C1 segment of cervical spinal cord (tissue), 14 donors: ENCODE measurements at places on chromosomes 7 and 10.

- no peak for DNase-seq
Measured at GRCh38 chr7:141128931-141129330, 55.1 kb downstream of the TMEM178B start.

- no peak for DNase-seq
Measured at GRCh38 chr10:113241599-113242360, 291.7 kb downstream of the TCF7L2 start.

DNA sequence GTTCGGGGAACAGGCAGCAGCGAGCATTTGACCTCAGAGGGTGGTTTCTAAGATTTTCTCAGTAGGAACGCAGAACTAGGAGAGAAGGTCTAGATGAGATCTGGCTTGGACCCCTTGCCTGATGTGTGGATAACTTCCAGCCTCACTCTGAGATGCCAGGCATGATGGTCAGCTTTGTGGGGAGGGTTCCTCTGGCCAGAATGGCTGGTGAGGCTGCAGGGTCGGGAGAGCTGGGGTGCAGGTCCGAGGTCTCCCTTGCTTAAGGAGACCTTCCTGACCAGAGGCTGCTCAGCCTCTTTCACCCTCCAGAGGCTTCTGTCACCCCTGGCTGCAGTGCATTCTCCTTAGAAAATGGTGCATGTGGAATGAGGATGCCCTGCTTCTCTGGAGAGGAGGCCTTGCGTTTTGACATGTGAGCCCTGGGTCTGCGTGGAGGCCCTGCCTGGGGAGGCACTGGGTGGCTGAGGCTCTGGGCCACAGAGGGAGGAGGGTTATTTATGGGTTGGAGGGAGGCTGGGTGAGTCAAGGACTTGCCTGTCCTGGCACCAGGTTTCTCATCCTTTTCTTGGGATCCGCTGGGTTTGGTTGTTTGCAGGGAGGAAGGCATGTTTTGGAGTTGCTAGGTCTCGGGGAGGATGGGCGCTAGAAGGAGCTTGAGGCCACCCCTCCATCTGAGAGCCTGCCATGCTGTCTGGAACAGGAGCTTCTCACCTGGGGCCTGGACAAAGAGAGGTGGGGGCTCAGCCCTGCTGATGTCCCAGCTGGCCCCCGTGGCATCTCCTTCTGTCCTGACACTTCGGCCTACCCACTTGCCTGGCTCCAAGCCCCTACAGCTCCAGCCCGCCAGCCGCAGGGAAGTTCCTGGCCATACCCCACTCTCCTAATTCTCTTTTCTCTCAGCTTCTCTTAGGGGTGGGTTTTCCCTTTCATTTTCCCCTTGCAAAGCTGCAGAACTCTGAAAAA, 3.9 kb downstream of the FAM241B start:
- no peak for DNase-seq

DNA sequence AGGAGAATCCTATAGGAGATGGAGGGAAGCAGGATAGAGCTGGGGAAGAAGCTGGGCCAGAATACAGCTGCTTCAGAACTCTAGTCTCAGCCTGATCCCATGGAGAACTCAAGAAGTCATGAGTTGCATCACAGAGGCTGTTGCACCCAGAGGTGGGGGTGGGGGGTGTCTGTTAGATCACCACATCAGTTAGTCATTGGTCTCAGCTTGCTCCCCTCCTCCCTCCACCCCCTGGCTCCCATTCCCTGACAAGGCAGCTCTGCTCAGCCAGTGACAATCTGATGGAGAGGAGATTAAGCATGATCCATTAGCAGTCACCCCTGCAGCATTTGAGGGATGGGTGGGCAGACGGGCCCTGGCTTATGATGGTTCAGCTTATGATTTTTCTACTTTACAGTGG, 58.4 kb upstream of the FGL2 start:
- DNase-seq, result no peak

DNA sequence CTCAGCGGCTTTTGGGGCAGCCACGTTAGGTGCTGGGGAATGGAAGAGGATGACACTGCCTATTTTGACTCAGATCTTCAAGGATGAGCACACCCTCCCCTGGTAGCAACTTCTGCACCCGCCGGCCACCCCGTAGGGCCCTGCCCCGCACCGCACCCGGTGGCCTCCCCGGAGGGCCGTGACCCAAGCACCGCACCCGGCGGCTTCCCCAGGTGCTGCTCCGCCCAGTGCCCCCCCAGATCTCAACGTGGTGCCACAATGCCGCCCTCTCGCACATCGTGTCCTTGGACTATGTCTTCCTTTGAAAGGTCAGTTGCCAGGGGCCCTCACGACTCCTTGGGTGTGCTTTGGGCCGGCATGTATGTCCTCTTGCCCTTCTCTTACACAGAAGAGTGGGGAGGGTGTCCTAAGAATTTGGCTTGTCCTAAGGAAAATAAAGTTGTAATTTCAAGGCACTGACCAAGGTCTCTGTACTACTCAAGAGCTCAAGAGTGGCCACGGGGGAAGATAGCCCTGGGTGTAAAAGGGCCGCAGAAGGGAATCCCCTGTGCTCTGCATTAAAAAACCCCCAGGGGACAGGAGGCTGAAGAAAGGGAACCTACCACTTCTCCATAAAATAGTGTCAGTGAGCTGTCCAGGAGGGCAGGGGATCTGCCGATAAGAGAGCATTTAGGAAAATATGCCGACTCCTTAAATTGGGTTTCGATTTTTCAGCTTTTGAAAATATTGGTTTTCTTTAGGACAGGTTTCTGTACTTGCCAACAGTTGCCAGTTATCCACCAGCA, 1.6 kb upstream of the LANCL2 start:
- no peak for DNase-seq

DNA sequence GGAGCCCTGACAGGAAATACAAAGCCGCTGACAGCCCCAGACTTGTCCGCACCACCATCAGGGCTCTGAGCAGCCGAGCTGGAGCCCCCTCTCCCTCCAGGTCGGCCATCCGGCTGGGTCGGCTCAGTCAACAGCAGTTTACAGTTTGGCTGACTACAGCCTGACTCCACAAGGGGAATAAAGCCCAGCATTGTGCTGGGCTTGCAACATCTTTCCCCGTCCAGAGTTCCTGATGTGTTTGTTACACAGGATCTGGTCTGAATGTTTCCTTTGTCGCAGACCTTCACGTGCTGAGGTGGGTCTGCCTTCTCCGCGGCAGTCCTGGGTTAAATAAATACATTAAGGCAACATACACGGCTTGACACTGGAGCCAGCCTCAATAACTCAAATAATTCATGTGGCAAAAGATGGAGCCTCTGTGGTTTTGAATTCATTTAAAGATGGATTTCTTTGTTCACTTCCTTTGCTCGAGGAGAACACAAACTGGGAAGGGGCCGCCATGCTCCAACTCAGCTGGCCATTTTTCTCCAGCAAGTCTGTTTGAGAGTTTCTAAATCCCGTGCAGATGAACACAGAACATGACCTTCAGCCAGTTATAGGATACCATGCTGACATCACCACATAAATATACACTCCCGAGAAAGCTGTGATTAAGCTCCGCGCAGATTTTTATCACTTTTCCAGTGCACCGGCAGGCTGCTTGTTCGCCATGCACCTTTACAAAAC, 192.1 kb downstream of the WDR11 start:
- DNase-seq, result no peak

GRCh38 chr7:41760293-41760692, 57.4 kb upstream of the INHBA start:
- DNase-seq, result no peak

GRCh38 chr10:3060481-3060889, 6.9 kb upstream of the PFKP start:
- no peak for DNase-seq

- no peak for DNase-seq
Measured at GRCh38 chr10:18743926-18744325, 84.7 kb downstream of the ARL5B start.

- DNase-seq, result no peak
Measured at GRCh38 chr7:102874966-102875365, 37.8 kb upstream of the LRRC17 start.

GRCh38 chr10:108450280-108450679, 1285.8 kb upstream of the SORCS1 start:
- DNase-seq, result no peak

GRCh38 chr10:30742471-30742870, 112.9 kb upstream of the LYZL2 start:
- no peak for DNase-seq

DNA sequence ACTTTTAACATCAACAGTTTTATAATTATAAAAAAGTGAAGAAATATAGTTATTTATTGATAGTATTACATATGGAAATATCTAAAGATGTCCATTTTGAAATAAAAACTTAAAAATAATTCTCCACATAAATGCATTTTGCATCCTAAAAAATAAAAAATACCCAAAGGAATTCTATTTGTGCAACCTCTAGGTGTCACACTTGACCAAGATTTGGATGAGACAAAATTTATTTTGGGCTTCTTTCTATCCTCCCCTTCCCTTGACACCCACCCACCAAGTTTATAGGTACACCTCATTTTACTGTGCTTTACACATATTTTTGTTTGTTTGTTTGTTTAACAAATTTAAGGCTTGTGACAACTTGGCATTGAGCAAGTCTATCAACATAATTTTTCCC, 3.3 kb upstream of the THSD7A start:
- no peak for DNase-seq

DNA sequence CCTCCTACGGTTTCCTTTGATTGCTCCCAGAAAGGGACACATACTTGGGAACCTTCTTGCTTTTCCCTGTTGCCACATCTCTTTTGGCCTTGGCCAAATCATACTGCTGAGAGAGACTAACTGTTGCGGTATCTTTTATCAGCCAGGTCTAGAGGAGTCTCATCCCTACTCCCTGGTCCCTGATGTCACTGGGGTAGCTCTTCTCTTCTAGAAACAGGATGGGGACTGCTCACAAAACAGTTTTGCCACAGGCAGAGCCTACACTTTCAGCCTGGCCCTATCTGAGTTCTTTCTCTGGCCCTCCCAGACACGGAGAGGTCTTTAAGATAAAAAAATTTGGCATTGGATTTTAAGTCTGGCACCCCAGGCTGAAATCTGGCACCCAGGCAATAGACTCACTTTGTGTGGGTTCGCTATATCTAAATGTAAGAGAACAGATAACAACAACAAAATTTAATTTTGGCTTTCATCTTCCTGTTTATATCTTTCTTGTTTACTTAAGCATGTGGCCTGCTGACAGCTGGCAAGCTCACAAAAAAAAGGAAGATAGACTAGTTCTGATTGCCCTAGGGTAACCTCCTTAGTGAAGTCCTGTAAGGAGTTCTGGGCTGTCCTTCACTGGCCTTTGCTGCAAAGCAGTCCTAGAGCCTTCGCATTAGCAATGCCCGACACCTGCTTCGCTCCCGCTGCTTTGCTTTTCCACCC, 228.3 kb upstream of the NPVF start:
- DNase-seq, result no peak

DNA sequence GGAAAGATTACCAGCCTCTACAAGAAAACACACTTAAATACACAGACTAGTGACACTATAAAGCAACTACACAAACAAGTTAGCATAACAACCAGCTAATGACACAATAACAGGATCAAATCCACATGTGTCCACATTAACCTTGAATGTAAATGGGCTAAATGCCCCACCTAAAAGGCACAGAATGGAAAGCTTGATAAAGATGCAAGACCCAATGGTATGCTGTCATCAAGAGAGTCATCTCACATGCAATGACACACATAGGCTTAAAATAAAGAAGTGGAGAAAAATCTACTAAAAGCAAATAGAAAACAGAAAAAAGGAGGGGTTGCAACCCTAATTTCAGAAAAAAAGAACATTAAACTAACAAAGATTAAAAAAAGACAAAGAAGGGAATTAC, 14.0 kb upstream of the GIMAP4 start:
- no peak for DNase-seq

DNA sequence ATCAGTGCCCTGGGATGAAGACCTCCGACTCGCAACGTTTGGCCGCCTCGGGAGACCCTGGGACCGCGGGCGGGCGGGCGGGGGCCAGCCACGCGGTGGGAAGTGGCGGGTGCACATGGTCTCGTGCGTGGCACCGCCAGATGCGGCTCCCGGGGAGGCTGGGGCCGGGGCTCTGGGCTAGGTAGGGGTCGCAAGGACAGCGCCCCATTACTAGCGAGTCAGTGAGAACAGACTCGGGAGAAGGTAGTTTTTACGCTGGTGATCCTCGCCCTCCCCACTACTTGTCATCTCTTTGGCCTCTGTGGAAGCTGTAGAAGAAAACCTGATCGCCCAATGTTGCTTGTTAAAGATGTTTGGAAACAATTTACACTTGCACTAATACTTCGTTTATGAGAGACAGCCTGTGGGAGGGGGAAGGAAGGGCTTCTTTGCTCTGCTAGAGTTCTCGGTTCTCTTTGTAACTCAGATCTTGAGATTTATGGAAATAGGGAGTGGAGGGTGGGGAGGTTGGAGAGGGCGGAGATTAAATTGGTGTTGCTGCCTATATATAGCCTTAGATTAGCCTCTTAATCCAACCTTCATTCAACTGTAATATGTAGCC, 591 bp downstream of the BZW2 start:
- DNase-seq, result no peak

GRCh38 chr7:151243408-151244195, 4.9 kb downstream of the SMARCD3 start:
- DNase-seq, result no peak

DNA sequence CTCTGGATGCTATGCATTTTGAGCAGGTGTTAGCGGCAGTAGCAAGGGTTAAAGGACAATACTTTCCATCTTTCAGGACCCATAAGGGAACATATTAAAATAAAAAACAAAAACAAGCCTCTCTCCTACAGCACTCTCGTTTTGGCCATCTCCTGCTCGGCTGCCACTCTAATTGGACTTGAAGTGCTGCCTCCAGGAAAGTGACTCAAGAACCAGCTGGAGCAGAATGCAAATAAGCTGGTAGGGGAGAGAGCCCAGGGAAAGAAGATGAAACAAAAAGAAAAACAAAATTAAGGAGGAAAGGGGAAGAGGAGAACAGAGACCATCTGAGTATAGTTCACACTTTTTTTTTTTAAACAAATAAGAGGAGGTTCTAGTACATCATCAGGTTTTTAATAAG, 65.6 kb downstream of the HBP1 start:
- DNase-seq, result no peak

GRCh38 chr10:92478536-92478935, 95.4 kb downstream of the IDE start:
- no peak for DNase-seq

- no peak for DNase-seq
Measured at GRCh38 chr7:98618786-98619185, 1.7 kb downstream of the NPTX2 start.

GRCh38 chr10:58435297-58435985, 50.2 kb downstream of the TFAM start:
- DNase-seq, result no peak

- DNase-seq, result no peak
Measured at GRCh38 chr10:80957161-80957560, 419.5 kb downstream of the SH2D4B start.

GRCh38 chr10:59177836-59178235, 1.4 kb downstream of the PHYHIPL start:
- DNase-seq, result no peak

DNA sequence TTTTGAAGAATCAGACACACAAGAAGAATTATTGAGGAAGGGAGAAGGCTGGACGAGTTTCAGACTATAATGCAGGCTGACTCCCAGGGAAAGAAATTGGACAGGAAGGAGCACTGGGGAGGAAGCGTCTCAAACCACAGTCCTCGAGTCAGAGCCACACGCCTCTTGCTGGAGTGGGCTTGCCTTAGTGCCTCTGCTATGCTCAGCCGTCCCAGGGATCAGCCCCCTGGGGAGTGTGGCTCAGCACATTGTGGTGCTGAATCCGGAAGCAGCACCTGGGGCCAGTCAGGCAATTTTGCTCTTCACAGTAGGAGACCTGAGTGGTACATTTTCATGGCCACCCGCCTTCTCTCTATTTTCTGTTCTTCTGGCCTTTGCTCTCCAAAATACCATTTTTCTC, 67.4 kb upstream of the SLC35G1 start:
- no peak for DNase-seq
